ENCODE measurements at places on chromosomes 11 and 22.
A peak's percentile ranks its signal among the peaks of the same experiment; 100 is the strongest.

GRCh38 chr11:8070417-8071115, 10.4 kb upstream of the TUB start:
- no peak for DNase-seq

DNA sequence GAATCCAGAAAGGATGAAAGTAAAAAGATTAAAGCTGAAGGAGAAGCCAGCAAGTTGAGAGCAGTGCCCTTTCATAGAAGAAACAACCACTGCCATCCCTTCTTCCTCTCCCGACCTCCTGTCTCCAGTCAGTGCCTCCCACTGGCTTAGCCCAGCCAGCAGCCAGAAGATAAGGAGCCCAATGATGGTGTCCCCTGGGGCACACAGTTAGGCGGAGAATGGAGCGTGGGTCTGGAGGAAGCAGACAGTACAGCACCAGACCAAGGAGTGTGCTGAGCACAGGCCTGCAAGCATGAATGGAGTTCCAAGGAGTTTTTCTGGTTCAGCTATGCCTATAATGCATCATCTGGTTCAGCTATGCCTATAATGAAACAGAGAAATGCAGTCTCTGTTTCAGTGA, 54.3 kb upstream of the TNRC6B start:
- no peak for DNase-seq

GRCh38 chr11:27718346-27718862, 18.1 kb upstream of the BDNF start:
- no peak for DNase-seq

DNA sequence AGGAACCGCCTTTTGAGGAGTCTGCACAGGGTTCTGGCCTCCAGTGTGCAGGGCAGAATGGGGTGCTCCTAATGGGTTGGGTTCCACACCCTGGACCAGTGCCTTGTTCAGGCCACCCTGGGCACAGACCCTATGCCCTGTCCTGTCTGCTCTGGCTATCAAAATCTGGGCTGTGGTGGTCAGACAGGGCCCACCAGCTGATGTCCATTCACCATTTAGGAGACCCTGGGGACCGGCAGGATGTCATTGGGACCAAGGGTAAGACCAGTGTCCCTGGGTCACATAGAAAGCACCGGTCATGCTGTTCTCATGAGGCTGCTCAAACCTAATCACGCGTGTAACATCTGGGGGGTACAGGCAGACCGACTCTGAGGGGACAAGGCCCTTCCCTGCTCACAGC, 37.3 kb downstream of the PARVG start:
- no peak for DNase-seq

- DNase-seq = no peak
Observed at GRCh38 chr11:82663535-82663934, 70.1 kb downstream of the FAM181B start.

- no peak for DNase-seq
Observed at GRCh38 chr11:15716550-15716949, 601.8 kb downstream of the INSC start.

GRCh38 chr22:11613898-11614755, 3913.9 kb upstream of the OR11H1 start:
- no peak for DNase-seq

DNA sequence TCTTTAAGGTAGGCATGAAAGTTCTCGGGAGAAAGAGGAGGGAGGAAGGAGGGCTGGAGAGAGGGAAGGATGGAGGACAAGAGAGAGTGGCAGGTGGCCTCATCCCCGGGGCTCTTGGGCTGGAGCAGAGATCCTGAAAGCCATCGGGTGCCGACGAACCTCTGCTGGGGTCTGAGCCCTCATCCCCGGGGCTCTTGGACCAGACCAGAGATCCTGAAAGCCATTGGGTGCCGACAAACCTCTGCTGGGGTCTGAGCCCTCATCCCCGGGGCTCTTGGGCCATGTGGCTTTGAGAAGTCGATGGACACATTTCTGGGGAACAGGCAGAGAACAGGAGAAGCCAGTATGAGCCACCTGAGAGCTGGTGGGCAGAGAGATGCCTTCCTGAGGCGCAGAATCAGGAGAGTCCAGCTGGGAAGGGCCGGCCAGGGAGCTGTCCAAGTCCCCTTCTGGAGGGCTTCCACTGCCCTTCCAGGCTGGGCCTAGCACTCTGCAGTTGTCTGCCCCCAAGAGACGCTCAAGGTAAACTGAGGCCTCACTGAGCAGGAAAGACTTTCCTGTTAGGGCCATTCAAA, 1398.1 kb downstream of the BRD1 start:
- DNase-seq = no peak

GRCh38 chr22:21591695-21592094, 24.2 kb downstream of the UBE2L3 start:
- DNase-seq = no peak

DNA sequence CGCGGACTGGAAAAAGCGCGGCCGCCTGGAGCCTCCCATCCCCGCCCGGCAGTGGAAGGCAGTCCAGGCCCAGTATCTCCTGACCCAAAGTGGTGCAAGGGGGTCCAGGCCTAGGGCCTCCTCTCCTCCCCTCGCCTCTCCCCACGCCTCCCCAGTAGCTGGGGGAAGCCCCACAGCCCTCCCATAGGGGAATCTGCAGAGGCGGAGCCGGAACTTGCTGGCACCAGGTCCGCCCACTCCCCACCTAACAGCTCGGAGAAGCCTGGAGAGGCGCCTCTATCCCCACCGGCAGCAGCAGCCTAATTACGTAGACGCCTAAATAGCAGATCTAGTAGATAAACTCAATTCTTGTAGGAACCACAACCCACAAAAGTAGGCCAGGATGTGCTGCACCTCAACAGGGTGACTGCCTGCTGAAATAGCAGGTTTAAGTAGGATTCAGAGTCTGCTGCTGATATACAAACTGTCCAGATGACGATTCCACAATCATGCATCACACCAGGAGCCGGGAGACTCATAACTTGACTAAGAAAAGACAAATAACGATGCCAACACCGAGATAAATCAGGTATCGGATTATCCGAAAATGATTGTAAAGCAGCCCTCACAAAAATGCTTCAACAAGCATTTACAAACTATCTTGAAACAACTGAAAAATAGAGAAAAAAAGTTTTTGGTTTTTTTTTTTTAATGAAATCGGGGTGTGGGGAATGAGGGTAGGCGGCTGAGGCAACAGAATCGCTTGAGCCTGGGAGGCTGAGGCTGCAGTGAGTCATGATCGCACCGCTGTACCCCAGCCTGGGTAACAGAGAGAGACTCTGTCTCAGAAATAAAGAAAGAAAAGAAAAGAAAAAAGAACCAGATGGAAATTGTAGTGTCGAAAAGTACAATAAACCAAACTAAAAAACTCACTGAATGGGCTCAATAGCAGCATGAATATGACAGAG, 11.4 kb upstream of the BRD1 start:
- DNase-seq = peak; percentile 81

DNA sequence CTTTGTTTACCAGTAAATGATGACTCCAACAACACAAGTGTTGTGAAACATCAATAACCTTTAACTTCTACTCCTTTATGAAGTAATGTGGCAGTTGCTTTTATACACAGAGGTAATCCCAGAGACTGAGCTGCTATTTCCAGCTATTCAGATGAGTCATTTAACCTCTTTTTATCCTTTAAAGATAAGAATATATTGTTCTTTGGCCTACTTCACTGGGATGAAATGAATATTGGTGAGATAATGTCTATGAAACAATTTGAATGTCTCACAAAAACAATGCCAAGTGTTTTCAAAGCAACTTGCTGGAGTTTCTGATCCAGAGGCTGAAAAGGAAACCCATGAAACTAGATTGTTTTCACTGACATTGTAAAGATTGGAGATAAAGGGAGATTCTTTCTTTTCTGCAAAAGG, 564.4 kb upstream of the LUZP2 start:
- no peak for DNase-seq

DNA sequence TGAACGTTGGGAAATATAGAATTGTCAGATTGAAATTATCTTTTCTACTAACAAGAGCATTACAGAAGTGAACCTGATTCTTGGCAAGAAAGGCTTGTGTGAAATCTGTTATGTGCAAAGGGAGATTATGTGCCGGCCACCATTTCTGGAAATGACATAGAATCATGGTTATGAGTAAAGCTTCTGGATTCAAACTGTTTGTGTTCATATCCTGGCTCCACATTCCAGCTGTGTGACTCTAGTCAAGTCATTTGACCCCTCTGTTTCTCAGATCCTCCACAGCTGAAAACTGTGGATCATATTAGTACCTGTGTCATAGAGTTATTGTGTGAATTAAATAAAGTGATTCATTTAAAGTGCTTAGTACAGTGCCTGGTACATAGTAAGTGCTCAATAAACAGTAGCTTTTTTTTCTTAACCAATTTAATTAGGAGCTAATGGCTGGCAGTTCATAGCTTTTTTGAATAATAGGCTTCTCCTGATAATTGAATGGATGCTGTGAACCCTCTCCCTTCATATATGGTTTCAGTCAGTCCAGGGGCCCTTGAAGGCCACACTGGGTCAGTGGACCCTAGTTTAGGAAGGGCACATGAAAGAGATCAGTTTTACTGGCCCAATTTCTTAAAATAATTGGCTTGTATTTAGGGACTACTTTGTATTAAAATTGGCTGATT, 34.6 kb downstream of the EHF start:
- no peak for DNase-seq

- no peak for DNase-seq
Observed at GRCh38 chr11:78149646-78150045, 10.2 kb upstream of the ALG8 start.

DNA sequence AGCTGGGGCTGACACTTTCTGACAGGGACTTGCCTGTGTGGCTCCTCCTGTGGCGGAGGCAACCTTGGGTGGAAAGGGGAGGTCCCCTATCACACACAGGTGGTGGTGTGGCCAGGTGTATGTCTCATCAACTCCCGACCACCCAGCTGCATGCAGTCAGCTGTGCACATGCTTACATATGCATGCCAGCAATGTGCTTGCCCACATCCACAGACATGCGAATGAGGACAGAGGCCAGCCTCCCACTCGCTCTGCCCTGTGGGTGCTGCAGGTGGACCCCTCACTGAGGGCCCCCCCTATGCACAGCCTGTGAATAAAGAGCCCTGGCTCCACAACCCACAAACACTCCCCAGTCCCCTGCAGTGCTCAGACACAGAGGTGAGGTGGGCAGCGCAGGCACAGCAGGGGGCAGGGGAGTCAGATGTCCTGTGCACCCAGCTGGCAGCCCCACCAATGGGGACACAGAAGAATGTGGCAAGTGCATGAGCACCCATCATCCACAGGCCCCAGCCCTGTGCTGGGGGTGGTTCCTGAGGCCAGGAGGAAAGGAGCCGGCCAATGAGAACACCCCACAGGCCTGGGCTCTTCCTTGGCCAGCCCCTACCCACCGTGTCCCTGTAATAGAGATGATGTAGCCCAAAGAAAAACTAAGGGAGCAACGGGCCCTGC, 9.5 kb downstream of the GNB1L start:
- no peak for DNase-seq

- DNase-seq = no peak
Observed at GRCh38 chr11:115503083-115503885, 931 bp downstream of the CADM1 start.

GRCh38 chr11:16807306-16807705, 68.9 kb downstream of the C11orf58 start:
- no peak for DNase-seq

- DNase-seq = no peak
Observed at GRCh38 chr11:30423279-30423648, 100.4 kb downstream of the ARL14EP start.

- no peak for DNase-seq
Observed at GRCh38 chr11:6497069-6497839, at the start of gene DNHD1. DNHD1 (plus strand) TSS chr11:6497280; CDS start chr11:6498216, 936 bp downstream.

DNA sequence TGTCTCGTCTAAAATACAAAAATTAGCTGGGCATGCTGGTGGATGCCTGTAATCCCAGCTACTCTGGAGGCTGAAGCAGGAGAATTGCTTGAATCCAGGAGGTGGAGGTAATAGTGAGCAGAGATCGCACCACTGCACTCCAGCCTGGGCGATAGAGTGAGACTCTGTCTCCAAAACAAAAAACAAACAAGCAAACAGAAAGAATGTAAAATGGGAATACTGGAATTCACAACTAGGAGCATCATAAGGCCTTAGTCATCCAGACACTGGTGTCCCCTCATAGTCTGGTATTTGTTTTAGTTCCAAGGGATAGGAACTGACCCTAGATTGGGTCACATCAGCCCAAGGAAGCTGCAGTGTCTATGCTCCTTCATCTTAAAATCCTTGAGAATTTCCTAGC, 520.8 kb downstream of the NELL1 start:
- no peak for DNase-seq

DNA sequence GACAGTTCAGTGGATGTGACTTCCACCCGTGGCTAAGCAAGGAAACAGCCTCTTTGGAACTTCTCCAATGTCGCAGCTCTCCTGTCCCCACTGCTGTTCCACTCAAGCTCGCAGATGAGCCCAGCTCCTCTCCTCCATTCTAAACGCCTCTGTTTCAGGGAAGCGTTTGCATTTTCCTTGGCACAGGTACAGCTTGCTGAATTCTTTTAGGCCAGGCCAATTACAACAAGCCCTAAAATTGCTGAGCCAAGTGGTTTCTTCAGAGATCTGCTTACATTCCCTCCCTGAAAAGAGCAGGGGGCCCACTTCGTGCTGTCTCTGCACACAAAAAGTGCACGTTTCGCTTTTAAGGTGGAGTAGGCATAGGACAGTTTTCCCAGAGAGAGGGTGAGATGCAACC, 91.5 kb upstream of the BLID start:
- no peak for DNase-seq

- no peak for DNase-seq
Observed at GRCh38 chr22:44909241-44909640, 100.6 kb downstream of the PHF21B start.
